ENCODE measurements at places on chromosomes 11 and 22. TPM values are rescaled to one million over a fixed set of nuclear protein-coding genes. Genes with fewer than 3 reads are reported as not detected.

DNA sequence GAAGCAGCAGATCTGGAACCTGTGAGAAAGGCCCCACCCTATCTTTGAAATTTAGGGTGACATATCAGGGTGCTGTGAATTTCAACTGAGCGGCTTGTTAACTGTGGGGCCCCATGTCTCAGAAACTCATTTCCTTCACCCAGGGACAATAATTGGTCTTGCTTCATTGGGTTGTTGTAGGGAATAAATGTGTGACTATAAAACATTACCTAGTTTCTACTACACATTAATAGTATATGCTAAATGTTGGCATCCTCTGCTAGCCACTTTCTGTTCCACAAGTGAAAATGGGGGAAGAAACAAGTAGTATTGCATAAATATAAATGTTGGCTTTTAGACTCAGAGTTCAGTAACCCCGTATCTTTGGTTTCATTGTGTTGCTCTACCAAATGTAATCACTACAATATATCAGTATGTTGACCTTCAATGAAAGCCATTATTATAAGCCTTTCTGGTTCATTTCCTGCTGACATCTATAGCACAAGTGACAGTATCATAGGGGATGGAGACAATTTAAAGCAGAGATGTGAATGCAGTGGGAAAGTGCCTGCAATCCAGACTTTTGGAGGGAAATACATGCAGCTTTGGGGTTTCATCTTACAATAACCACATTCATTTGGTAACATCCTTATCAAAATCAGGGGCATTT, 905.5 kb upstream of the RAG2 start:
- no peak for DNase-seq

DNA sequence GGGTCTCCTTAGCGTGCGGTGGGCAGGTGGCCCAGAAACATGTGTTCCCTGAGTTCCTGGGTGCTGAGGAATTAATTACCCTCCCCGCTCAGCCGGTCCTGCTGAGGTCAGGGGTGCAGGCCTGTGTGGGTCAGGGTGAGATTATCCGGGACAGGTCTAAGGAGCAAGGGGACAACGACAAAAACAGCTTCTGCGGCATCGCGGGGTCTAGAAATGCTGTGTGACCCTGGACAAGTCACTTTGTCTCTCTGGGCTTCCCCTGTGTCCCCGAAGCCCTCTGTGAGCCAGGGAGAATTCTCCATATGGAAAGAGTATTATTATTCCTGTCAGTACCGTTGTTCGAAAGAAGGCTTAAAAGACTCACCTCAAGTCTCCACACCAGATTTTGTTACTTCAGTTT, 186.1 kb downstream of the MN1 start:
- no peak for DNase-seq

GRCh38 chr11:44709281-44709562, 17.5 kb upstream of the TSPAN18 start:
- no peak for DNase-seq

GRCh38 chr11:109121173-109121932, 300.6 kb upstream of the C11orf87 start:
- DNase-seq, result no peak

- no peak for DNase-seq
Measured at GRCh38 chr22:27853424-27853823, 51.9 kb upstream of the MN1 start.

DNA sequence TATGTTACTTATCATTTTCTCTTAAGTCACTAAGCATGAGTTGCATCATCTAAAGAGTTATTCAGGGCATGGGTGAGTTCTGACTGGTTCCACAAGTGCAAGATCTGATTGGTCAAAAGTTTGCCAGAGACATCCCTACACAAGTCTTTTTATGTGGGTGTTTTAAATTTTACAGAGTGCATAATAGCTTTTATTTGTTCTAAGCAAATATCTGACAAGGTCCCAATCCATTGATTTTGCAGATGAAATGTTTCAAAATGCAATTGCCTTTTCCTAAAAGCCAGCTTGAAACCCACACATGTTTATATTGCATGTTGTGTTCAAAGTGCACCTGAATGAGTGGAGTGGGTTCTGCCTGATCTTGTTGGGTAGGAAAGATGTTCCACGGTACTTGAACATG, 101.7 kb upstream of the PAX6 start:
- DNase-seq, result no peak

STIP1 gene
- total RNA-seq, result 42.7 TPM

IRAG1 gene
- total RNA-seq, result 60.1 TPM

PNPLA5 gene
- not detected for total RNA-seq
